ENCODE measurements at places on chromosomes 5 and 9. TPM values are rescaled to one million over a fixed set of nuclear protein-coding genes. Genes with fewer than 3 reads are reported as not detected.

Gene PDZD2
- 105 TPM for total RNA-seq

Gene ENC1
- 6.6 TPM for total RNA-seq

Gene TRPM3
- 26.1 TPM for total RNA-seq

Gene HSPB3
- total RNA-seq, result not detected

Gene GRM6
- not detected for total RNA-seq

Gene PDE6A
- total RNA-seq, result not detected

Gene IFNB1
- not detected for total RNA-seq

Gene EQTN
- 0.49 TPM for total RNA-seq
